Activated gamma-delta T cell (primary cell): ENCODE measurements at places on chromosomes 7 and 10.

- no peak for DNase-seq
These were observed 176.4 kb upstream of the RHEB start for GRCh38 chr7:151695951-151696541.

- no peak for DNase-seq
These were observed 1.2 kb downstream of the ADIRF start for GRCh38 chr10:86969421-86970041.

GRCh38 chr10:21751341-21752310, 217.6 kb downstream of the MLLT10 start:
- no peak for DNase-seq

DNA sequence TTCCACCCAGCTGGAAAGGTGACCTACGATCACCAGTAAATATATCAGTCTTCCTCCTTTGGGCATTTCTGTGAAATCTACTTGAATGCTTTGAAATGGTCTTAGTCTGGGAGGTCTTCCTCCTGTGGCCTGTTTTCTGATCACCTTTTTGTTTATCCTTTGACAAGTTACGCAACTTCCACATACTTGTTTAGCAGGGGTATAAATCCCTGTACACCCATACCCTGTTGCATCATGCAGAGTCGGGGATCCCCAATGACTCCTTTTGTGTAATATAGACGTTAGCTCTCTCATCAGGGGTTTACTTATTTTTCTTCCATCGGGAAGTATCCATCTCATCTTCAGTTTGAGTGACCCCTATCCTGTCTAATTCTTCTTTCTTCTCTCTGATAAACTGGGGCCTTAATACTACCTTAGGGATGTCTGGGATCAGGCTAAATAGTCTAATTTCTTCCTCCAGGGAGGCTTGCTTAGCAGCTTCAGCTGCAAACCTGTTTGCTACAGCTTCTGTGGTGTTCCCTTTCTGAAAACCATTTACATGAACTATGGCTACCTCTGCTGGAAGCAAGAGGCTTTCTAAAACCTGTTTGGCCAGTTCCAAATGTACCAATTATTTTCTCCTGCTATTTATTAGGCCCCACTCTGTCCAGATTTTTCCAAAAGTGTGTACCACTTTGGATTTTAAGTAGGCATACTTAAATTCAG, 25.8 kb downstream of the MAPK8 start:
- DNase-seq: no peak

DNA sequence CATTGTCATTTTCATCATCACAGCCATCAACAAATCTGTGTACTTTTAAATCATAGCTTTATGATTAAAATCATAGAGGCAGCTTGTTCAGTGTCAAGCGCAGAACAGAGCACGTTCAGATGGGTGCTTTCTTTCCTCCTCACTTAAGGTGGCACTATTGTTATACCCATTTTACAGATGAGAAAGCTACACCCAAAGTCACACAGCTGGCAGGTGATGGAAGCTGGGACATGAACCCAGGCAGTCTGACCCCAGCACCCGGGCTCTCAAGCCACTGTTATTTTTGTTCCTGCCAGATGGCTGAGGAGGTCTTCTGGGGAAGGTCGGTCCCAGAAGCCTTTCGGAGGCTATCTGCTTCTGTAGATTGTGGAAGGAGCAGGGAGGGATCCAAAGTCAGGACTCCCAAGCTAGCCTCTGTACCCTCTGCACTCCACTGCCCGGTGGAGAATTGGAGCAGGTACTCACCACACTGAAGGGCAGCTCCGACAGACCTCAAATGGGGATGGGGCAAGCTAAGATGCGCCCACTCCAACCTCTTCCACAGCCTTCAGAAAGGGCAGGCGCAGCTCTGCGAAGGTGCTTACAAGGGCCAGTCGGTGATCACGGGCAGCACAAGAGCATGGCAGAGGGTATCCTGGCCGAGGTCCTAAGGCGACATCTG, 610 bp downstream of the AVPI1 start:
- DNase-seq: no peak

DNA sequence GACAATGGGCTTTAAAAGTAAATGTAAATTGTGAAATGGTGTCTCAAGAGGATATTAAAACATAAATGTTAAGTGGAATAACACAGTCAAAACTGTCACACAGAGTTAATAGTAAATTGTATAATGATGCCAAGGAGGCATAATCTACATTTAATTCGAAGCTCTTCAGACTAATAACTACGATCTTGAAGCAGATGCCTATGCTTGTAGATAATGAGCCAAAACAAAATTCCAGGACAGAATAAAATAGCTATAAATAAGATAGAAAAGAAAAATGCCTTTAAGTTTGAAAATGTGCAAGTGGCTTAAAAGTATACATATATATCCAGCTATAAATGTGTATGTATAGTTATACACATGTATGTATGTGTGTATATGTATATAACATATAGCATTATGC, 17.5 kb downstream of the TWIST1 start:
- no peak for DNase-seq

DNA sequence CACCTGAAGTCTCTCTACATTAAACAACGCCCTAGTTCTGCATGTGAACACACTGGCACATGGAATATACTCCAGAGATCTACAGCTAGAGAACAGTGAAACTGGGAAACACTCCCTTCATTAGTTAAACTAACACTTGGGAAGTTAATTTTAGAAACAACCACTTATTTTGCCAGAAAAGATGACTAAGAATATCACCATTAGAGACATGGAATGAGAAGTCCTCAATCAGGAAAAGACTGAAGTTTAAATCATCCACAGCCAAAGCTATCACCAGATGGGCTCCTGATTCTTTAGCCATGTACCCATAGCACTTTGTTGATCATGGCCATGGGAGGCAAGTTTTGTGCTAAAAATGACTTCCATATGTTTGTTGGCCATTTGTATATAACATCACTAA, 719.5 kb downstream of the KCNMA1 start:
- no peak for DNase-seq

DNA sequence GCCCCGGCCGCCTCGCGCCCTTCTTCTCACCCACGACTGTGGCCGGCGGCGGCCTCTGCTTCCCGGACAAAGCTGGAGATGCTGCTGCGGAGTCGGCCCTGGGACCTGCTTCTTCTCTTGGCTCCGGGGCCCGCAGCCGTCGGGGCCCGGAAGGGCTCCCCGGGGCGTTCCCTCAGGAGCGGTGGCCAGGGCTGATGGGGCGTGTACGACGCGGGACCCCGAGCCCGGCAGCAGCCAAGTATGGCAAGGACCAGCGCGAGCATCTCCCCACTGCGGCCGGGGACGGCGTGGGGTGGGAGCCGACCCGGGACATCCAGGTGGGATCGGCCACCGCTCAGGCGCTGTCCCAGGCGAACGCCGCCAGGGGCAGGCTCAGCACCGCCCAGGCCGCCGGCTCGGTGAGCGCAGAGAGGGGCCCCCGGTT, 27.6 kb upstream of the BMS1 start:
- DNase-seq: no peak

DNA sequence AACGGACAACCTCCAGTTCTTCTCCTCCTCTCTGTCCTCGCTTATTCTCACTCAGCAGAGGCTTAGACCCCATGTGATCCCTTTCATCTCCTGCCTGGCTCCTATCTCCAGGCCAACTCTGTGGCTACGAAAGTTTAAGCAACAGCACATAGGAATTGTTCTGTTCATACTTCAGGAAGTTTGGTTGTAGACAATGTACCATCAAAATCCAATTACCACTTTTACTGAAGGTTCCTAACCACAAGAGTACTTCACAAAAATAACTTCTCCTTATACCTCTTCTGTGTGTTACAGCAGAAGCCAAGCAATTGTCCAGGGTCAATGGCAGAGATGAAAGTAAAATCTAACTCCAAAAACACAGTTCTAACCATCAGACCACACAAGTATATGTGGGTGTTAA, 80.0 kb downstream of the SLC25A13 start:
- no peak for DNase-seq

DNA sequence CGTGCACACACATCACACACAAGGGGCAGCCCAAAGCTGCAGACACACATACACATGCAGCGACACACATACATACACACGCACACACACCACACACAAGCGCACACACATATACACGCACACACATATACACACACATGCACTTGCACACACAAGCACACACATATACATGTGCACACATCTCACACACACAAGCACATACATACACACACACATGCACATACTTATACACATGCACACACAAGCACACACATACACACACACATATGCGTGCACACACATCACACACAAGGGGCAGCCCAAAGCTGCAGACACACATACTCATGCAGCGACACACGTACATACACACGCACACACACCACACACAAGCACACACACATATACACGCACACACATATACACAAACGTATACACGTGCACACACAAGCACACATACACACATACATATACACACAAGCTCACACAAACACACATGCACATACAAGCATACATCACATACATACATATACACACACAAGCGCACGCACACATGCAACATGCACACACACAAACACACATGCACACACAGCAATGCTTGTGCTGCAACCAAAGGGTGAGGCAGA, 178.8 kb upstream of the PFKP start:
- no peak for DNase-seq
